Activated CD8-positive, alpha-beta T cell treated with anti-CD3 and anti-CD28 coated beads for 36 hours (primary cell): ENCODE measurements at places on chromosomes 16 and 17.

GRCh38 chr16:4913774-4914525 lies 23.0 kb downstream of the PPL start:
- no peak for DNase-seq

DNA sequence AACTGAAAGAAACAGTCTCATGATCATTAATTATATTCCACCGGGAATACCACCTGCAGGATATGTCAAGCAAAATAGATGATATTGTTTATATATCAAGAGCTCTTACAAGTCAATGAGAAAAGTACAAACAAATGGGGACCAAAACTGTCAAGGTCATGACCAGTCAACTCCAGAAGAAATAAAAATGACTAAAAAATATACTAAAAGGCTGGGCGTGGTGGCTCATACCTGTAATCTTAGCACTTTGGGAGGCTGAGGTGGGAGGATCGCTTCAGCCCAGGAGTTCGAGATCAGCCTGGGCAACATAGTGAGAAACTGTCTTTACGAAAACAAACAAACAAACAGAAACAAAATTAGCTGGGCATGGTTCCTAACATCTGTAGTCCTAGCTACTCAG lies 49.8 kb upstream of the SCNN1B start:
- peak; percentile 25 for DNase-seq

DNA sequence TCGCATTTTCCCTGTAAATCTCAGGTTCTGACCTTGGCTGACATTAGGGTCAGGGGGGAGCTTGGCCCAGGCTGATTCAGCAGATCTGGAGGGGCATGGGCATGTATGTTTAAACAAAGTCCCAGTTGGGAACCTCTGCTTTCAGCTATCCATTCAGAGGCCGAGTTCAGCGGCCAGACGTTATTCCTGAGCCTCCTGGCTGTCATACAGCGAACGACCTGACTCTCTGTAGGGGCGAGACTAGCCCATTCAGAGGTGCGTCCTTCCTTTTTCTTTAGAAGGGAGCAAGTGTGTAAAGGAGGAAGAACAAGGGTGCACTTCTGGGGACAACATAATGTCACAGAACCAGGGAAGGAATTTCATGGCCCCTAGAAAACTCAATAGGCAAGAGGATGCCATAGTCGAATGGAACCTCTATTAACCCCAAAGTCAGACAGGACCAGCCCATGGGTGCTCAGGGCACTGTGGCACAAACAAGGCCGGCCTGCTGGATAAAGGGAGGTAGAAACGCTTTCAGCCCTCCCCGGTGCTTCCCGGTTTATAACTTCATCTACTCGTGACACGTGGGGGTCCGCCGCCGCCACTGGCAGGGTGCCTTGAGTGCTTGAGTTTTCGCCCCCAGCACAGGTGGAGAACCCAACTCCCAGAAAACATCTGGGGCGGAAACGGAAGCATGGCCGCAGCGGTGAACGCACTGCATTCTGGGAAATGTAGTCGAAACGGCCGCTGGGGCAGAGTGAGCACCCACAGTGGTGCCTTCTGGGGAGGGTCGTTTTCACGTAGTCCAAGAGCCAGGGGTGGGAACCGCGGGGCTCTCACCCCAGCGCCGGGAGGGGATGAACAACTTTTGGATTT lies 33.2 kb upstream of the PLCG2 start:
- DNase-seq = peak; percentile 84

DNA sequence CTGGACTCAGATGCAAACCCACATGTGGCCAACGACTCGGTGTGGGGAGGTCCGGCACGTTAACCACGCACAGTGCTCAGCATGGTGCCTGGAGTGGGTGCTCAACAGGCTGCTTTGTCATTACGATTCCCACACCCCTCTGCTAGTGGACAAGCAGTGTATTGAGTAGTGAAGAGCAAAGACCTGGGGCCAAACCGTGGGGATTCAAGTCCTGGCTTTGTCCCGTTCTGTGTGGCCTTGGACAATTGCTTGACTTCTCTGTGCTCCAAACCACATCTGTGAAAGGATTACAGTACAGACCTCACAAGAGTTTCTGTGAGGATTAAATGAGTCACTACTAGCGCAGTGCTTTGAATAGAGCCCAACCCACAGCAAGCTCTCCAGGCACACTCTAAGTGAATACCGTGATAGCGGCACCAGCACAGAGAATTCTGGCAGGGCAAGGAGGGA lies 33.8 kb downstream of the TRPV2 start:
- no peak for DNase-seq

DNA sequence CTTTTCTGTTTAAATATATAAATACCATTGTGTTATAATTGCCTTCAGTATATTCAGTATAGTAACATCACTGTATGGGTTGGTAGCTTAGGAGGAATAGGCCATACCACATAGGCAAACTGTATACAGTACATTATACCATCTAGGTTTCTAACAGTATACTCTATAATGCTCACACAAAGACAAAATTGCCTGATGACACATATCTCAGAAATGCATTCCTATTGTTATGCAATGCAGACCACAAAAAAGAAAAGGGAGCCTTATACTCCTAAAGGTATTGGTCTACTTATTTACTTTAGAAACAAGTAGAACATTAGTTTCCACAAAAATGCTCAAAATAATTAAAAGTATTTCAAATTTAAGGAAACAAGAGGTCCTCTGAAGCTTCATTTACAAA lies 47.9 kb downstream of the SETD6 start:
- no peak for DNase-seq

DNA sequence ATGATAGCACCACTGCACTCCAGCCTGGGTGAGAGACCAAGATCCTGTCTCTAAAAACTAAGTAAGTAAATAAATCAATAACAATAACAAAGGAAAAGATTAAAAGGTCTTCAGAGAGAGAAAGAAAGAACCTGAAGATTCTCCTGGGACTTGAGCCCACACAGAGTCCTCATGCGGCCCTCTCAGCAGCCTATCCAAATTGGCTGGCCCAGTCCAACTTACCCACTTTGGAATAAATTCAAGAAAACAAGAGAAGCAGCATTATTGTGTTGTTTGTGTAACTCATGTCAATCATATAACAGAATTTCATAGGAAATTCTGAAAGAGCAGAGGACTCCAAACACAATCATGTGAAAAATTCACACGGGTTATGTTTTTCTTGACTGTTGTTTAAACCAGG lies 3.8 kb downstream of the SLX4 start:
- no peak for DNase-seq

DNA sequence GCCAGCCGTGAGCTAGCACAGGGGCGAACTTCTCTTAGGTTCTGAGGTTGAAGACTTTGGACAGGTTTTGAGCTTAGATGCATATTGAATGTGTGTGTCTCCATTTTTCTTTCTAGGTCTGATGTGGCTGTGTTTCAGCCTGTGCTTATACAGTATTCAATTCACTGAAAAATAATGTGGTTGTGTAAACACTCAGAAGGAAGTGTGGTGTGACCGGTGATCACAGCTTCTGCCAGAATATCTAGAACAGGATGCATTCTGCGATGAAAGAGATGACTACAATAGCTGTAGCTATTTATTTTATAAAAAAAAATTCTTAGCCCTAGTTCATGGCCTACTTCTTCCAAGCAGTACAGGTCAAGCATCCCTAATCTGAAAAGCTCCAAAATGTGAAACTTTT lies 64.4 kb downstream of the MAP2K6 start:
- no peak for DNase-seq

GRCh38 chr17:37713028-37713431 lies 31.8 kb downstream of the HNF1B start:
- no peak for DNase-seq

- no peak for DNase-seq
Observed at GRCh38 chr16:72191551-72191950, 19.6 kb upstream of the PMFBP1 start.

DNA sequence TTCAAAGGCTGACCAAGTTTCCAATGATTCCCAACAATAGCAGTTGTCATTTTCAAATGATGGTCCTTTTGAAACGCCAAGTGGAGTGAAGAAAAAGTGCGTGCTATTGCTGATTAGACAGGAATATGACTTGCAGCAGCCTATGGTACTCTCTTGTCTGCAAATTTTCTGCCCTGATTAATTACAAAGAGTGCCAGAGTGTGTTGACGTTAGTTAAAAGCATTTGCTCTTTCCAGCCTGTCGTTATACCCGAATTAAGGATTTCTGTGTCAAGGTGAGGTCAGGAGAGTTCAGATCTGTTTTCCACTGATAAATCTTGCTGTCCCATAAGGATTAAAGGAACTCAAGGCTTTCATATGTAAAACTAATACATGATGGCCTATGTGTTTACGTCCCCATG lies 75.0 kb upstream of the ADAMTS18 start:
- DNase-seq = no peak
